Fibroblast of villous mesenchyme (primary cell): ENCODE measurements at places on chromosomes 3 and 15.

GRCh38 chr3:63791974-63792373 is 27.1 kb upstream of the C3orf49 start:
- peak; percentile 81 for DNase-seq

DNA sequence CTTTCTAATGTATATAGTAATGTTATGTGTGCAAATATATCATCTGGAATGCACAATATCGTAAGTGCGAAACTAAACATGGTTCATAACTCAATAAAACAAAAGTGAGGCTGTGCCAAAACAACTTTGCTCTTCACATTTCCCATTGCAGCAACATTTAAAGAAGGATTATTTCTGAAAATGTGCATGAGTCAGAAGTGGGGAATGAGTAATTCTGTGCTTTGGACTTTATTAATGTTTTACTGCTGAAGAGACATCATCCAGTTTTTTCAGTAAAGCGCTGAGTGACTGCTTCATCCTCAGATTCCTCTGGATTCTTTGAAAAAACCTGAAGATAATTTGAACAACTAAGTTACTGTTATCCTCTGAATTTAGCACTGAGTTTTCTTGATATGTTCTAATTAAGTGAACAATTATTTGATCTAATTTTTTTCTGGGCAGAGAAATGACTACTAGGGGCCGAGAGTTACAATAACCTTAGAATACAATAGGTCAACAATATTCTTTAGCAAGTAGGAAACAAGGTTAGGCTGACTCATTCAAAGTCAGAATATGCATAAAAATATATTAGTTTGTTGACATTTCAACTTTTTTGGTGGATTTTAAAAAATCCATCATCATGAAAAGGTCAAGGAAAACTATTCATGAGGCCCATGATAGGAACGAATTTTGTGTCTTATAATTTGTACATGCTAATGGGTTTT is 20.0 kb upstream of the PLCL2 start:
- peak; percentile 72 for DNase-seq

DNA sequence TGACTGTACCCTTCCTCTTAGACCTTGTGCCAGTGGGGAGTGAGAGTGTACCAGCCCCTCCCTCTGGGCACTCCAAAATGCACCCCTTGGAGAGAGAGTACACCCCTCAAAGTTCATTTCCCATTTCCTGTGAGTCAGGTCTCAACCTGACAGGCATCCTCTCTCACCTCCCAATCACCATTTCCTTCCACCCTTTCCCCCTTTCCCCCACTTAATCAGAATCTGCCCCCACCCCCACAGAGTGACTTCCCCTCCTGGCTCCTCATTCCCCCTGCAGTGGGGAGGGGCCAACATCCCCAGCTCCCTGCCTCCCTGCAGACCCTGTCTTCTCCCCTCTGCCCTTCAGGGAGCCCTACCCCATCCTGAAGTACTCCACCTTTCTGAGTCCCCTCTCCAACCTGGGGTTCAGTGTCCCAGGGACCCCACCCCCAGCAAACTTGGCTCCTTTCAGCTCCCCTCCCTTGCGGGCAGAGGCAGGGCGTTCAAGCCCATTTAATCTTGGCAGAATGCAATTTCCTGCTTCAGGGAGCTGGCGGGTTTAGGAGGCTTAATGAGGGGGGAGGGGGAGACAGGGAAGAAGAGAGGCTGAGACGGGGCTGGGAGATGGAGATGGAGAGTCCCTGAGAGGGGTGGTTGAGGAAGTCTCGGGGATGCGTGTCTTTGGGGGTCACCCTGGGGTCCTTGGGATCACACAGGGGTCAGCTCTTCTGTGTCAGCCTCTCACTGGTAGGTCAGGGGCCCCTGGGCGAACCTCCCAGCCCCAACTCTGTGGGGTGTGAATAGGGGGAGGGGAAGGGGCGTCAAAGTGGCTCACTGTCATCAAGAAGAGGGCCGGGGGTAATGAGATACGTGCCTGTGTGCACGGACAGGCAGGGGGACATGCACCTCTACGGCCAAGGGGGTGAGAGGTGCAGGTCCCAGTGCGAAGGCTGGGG is 16.6 kb upstream of the SEMA3F start:
- DNase-seq = no peak

DNA sequence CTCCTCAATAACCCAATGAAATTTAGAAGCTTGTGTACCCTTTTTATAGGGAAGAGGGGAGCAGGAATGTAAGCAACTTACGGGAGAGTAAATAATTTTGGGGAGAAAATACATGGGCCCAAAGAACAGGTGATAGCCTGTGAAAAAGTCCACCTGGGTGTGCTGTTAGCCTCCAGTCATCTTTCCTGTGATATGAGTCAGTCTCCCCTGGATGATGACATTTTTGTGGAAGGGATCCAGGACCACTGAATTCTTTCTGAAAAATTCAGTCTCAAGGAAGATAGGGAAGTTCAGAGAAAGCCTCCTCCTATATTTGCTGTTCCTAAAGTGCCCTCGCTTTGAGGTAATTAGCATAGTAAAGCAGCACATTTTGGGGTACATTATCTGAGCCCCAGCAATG is 149.8 kb downstream of the SQOR start:
- DNase-seq = no peak

GRCh38 chr3:122974764-122975162 is 52.8 kb downstream of the SEMA5B start:
- peak; percentile 44 for DNase-seq

- DNase-seq = no peak
Observed at GRCh38 chr3:4889896-4890295, 89.3 kb upstream of the BHLHE40 start.

DNA sequence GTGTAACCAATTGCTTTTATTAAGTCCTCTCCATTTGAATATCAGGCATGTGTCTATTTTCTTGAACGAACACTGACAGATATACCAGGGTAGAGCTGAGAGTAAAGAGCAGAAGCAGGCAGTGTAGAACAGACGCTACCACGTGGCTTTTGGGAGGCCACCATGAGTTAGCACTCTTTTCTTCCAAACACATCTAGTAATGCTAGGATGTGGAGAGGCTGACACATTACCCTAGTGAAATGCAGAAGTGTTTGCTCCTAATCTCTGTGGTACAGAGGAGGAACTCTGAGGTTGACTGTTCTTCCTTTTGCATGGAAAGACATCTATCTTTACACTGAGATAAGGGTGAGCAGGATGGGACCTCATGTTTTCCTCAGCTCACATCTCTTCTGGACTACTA is 216.3 kb downstream of the SATB1 start:
- DNase-seq = no peak

GRCh38 chr3:166367947-166368533 is 530.8 kb upstream of the BCHE start:
- DNase-seq = peak; percentile 9

DNA sequence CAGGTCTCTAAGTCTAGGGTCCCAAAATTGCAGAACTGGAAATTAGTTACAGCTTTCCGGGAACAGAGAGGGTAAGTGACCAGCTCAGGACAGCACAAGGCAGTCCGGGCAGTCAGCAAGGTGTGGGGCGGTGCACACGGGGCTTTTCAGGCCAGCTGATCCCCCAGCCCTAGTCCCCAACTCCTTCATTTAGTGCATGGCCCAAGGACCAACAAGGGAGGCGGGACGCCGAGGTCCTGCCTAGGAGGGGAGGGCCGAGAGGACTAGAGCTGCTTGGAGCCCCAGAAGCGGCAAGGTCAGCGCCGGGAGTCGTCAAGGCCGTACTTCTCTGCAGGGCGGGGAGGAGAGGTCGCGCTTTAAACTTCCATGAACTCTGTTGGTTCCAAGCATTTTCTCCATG is 2.0 kb upstream of the PDE8A start:
- no peak for DNase-seq

GRCh38 chr3:187639927-187640568 is 30.1 kb downstream of the SST start:
- no peak for DNase-seq

- no peak for DNase-seq
Observed at GRCh38 chr3:71718072-71718471, 7.1 kb downstream of the EIF4E3 start.

DNA sequence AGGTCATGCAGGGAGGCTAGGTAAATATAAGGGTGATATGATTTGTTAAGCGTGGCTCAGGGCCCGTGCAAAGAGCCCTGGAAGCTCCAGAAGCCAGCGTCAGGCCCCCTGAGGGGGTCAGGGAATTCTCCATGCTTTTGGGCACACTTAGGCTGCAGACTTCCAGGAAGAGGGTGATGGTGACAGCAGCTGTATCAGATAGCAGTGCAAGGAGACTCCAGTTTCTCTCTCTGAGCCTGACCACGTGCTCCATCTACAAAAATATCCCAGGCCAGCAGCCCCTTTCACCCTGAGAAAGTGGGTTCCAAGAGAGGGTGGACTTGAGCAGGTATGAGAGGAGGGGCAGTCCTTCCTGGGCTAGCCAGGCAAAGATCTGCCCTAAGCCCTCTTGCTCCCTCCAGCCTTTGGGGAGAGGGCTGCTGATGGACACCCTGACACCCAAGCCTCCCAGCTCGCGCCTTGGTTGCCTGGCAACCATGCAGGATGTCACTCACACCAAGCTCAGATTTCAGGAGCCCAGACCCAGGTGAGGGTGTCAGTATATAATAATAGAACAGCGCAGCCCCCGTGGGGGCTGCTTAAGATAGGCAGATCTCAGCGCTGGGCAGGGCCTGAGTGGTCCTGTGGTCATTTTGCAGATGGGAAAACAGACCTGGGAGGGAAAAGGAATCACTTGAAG is 35.8 kb downstream of the ATP2B2 start:
- DNase-seq = no peak

GRCh38 chr3:12487786-12488185 is 3.5 kb downstream of the TSEN2 start:
- DNase-seq = no peak

DNA sequence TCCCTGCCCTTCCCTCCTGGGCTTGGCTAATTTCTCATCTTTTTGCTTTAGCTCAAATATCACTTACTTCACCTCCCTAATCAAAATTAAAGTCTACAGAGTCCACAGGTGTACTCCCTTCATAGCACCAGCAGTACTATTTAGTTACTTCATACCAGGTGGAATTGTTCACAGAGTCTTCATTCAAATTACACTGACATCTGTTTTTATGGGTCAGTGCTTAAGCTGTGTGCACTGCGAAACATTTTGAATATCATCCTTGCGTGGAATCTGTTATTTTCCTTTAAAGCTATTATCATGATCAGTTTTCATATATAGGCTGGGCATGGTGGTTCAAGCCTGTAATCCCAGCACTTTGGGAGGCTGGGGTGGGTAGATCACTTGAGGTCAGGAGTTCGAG is 2.7 kb upstream of the SERF2 start:
- no peak for DNase-seq

GRCh38 chr3:16240229-16241023 is 24.3 kb downstream of the DPH3 start:
- peak; percentile 87 for DNase-seq

DNA sequence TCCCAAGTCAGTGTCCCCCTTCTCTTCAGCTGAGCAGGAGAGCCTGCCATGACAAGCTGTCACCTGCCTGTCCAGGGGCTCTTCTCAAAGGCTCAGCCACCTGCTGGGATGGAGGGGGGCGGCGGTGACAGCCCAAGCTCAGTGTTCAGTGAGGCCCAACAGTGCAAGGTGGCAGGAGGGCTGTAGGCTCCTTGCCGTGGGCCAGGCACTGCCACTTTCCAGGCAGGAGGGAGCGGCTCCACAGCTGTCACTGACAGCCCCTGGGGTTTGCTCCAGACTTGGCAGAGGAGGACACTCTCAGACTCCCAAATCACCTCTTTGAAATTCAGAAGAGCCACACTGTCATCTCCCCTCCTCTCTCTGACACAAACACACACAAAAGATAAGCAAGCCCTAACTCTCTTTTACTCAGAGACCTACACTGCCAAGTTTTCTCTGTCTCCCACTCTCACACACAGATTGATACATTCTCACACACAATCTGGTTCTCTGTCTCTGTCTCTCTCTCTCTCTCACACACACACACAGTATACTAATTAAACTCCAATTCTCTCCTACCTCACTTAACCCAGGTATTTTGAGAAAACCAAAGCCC is 443.3 kb downstream of the EPHB1 start:
- DNase-seq = no peak

- no peak for DNase-seq
Observed at GRCh38 chr15:100353449-100353848, 11.7 kb upstream of the ADAMTS17 start.

DNA sequence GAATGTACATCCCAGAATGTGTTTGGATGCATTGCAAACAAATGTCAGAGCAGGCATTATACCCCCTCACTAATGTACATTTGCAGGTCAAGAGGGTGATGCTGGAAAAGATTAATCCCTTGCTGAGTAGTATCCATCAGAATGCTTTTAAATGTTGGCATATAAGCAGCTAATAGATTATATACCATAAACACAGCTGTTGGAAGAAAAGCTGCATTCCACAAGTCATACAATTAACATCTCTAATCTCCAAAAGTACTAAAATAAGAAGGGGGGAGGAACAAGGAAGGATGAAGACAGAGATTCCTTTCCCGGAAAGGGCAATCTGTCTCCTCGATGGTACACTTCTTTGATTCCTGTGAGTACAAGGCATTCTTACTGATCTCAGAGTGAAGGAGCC is 445.7 kb upstream of the CDIN1 start:
- DNase-seq = peak; percentile 87

DNA sequence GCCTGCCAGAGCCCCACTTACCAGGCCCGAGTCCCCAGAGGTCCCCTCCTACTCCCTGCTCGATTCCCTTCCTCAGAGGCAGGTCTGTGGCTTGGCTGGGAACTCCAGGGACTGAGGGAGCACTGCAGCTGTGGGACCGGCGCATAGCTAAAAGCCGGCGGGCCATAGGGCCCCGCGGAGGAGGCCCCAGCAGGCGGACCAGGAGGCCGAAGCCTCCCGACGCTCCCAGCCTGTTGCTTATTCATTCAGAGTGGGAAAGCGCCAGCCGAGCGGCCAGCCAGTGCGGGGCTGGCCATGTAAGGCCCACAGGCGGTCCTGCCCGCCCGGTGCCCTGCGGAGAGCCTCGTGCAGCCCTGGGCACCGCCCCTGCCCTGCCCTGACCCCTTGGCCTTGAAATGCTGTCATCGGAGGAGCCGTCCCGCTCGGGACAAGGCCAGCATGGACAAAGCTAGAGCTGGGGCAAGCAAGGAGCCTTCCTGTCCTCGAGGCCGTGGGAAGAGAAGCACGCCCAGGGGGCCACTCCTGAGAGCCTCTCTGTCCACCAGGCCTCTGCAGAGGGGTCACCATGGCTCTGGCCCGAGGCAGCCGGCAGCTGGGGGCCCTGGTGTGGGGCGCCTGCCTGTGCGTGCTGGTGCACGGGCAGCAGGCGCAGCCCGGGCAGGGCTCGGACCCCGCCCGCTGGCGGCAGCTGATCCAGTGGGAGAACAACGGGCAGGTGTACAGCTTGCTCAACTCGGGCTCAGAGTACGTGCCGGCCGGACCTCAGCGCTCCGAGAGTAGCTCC is at the start of gene LOXL1:
Gene LOXL1, plus strand, starts transcription at position 244 of the 784 bp plus-strand sequence. Its CDS starts 322 bp downstream, at position 566.
- DNase-seq = peak; percentile 86

DNA sequence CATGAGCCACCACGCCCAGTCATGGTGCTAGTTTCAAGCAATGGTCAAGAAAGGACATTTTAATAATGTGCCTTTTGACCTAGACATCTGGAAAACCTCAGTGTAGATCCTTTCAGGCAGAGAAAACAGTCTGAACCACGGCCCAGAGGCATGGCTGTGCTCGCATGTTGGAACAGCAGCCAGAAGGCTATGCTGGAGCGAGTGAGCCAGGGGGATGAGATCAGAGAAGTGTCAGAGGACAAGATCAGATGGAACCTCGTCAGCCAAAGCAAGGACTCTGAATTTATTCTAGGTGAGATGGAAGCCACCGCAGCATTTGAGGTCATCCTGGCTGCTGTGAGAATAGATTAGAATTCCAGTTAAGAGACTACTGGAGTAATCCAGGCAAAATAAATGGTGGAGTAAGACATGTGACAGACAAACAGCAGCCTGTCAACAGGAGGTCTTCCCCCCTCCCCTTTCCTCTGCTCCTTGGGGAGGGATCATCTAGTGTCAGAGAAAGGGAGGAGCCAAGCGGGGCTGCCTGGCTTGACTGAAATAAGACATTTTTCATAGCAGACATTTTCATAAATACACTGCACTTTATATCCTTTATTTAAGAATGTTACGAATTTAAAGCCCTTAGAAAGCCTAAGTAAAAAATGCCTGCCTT is 40.4 kb upstream of the ACKR4 start:
- peak; percentile 48 for DNase-seq
